ENCODE measurements at places on chromosomes 11 and 22. TPM values are rescaled to one million over a fixed set of nuclear protein-coding genes. Genes with fewer than 3 reads are reported as not detected.

The CALCA gene
- not detected for total RNA-seq

DNA sequence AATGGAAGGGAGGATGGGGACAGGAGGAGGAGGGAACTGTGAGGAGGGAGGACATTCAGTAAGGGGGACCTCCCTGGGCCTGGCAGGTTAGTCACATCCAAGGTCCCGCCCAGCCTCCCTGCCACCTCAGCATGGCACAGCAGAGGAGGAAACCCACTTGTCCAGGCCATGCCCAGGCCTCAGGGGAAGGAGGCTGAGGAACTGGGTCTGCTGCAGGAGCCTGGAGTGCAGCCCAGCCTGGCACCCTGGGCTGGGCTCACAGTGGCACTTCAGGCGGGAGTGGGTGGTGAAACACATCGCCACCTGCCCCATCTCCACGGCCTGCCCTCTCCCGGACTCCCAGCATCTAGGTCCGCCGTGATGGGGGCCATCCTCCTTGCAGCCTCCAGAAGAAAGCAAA, 17.2 kb upstream of the KLHL35 start:
- H3K27ac ChIP-seq = no peak overlapping the region
- H3K27me3 ChIP-seq = peaks cover 21% of the 10 kb centered on the region
- DNase-seq = no peak
- no peaks in the 10 kb centered on the region for H3K4me1 ChIP-seq

DNA sequence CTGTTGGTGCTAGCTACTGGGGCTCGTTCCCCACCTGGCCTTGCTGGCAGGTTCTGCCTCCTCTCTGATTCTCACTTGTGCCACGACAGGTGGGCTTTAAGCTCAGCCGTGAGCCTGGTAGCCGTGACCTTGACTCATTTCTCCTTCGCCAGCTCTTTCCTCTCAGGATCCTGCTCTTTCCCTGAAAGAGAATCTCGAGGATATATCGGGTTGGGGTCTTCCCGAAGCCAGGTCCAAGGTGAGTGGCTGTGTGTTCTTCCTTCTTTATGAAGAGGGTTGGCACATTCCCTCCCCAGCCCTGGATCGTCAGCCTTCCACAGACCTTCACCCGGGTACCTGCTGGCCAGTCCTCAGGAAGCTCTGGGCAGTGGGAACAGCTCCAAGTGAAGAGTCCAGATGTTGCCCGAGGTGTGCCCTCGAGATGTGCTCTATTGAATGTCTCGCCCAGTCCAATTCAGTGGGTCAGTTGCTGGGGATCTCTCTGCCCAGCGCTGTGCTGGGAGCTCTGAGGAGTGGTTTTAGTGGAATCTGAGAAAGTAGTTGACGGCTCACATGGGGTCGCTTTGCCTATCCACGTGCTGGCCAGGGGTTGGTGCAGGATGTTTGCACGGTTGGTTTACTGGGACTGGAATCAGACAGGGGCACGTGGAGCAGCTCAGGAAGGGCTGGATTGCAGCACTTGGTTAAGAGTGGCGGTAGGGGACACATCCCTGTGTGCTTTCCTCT, 1.4 kb downstream of the ZNF74 start:
- no peaks in the 10 kb centered on the region for H3K27me3 ChIP-seq
- H3K27ac ChIP-seq = no peak overlapping the region
- no peak for DNase-seq
- H3K4me3 ChIP-seq = peak overlapping the region; percentile 91

The CCDC188 gene
- not detected for total RNA-seq

GRCh38 chr11:40393511-40393910, 1065.9 kb downstream of the LRRC4C start:
- H3K4me3 ChIP-seq = no peak overlapping the region
- no peaks in the 10 kb centered on the region for H3K36me3 ChIP-seq
- H3K27ac ChIP-seq = no peak overlapping the region
- no peaks in the 10 kb centered on the region for H3K27me3 ChIP-seq

DNA sequence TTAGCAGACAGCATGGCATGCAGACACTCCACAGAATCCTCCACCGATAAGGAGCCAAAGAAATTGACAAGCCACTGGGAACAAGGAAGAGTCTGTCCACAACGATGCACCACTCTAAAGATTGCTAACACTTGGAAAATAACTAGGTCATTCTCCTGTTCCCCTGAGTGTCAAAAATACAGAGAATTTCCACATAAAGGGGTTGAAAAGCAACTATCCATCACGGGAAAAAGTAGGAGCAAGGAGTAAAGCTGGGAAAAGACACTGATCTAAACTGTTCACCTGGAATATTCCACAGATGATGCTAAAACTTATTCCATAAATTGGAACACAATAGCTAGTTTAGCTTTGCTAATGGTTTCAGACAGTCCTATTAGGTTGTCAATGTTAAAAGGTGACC, 47.0 kb upstream of the SLC25A1 start:
- DNase-seq = no peak
- no peaks in the 10 kb centered on the region for H3K27me3 ChIP-seq
- peaks cover 56% of the 10 kb centered on the region for H3K36me3 ChIP-seq

- no peaks in the 10 kb centered on the region for H3K36me3 ChIP-seq
- H3K27me3 ChIP-seq = peaks cover 92% of the 10 kb centered on the region
- peak within 1 kb of the TSS; percentile 28 for H3K27ac ChIP-seq
- H3K4me3 ChIP-seq = peak within 1 kb of the TSS; percentile 68
- H3K4me1 ChIP-seq = peaks cover 27% of the 10 kb centered on the region
Observed at GRCh38 chr11:110711776-110712658, at the start of gene ARHGAP20. Gene ARHGAP20, minus strand, starts transcription at chr11:110712437. Its CDS starts 206 bp downstream, at chr11:110712231.

DNA sequence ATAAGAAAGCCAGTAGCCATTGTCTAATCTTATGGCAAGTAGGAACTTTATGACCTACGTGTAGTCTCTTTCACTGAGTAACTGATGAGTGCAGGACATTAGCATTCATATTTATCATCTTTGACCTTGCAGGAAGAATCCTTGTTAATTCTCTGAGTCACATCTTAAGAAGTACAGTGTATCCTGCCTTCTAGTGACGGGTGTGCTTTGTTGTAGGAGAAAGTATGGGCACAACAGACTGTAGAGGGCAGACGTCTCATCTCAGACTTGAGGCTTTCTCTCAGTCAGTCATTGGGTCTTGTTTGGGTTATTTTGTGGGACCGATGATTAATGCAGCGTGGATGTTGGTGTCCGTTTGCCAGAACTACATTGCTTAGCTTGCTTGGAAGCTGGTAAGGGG, 6.8 kb downstream of the RNF214 start:
- peaks cover 58% of the 10 kb centered on the region for H3K36me3 ChIP-seq
- peaks cover 6% of the 10 kb centered on the region for H3K4me1 ChIP-seq
- no peak overlapping the region for H3K27ac ChIP-seq
- no peak overlapping the region for H3K4me3 ChIP-seq
- no peak for DNase-seq

DNA sequence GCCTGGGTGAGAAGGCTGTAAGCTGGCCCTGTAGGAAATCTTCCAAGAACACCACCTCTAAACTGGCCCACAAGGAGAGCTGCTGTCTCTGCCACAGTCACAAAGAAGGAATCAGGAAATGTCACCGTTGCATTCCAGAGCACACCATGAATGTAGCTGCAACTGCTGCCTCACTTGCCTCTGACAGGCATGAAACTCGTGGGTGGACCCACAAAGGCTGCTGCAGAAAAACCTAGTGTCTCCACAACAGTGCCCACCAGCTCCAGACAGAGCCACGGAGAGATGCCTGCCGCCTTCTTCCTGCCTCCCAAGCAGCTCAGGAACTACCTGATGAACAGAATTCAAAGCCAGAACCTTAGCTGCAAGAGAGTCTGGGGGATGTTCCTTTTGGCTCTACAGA, 10.5 kb downstream of the DNAJB13 start:
- H3K27ac ChIP-seq = no peak overlapping the region
- no peak for DNase-seq
- H3K4me3 ChIP-seq = no peak overlapping the region
- peaks cover 25% of the 10 kb centered on the region for H3K27me3 ChIP-seq
- peaks cover 6% of the 10 kb centered on the region for H3K4me1 ChIP-seq

- H3K27ac ChIP-seq = no peak overlapping the region
- H3K4me3 ChIP-seq = no peak overlapping the region
- no peaks in the 10 kb centered on the region for H3K4me1 ChIP-seq
- no peaks in the 10 kb centered on the region for H3K27me3 ChIP-seq
Observed at GRCh38 chr22:29213493-29213892, 7.8 kb downstream of the EMID1 start.

The CD44 gene
- 14.0 TPM for total RNA-seq

DNA sequence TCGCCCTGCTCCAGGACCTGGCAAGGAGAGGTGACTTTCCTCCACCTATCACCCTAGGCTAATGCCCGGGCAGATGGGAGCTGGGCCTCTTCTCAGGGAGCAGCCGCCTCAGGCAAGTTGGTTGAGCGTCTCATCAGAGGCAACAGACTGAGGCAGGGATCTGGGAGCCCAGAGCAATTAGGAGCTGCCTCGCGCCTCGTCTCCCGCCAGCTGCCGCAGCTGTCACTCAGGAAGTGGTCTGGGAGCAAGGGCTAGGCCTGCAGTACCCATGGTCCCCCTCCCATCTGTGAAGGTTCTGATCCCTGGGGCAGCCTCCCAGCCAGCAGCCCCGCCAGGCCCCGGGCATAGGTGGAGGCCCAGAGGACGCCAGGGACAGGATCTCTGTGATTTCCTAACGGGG, 4.6 kb upstream of the CABP7 start:
- H3K4me1 ChIP-seq = peaks cover 5% of the 10 kb centered on the region
- H3K27ac ChIP-seq = no peak overlapping the region
- peaks cover 88% of the 10 kb centered on the region for H3K27me3 ChIP-seq
- no peaks in the 10 kb centered on the region for H3K36me3 ChIP-seq
- H3K4me3 ChIP-seq = no peak overlapping the region

The HEPN1 gene
- total RNA-seq = not detected

DNA sequence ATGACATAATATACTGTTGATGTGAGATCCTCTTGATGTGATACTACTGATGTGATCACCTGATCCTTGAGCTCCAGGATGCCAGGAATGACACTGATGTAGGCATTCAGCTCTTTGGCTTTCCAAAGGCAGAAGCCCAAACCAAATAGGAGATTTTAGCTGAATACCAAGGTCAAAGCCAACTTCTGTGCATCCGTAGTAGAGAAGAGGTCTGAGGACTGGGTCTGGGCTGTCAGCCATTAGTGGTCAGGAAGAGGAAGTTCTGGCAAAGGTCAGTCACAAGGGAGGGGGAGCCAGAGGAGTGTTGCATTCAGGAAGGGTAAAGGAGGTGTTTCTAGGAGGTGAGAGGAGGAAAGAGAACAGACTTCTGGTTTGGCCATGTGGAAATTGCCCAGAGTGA, 53.4 kb upstream of the PARVG start:
- peak overlapping the region; percentile 58 for H3K27ac ChIP-seq
- peaks cover 45% of the 10 kb centered on the region for H3K4me1 ChIP-seq
- no peak overlapping the region for H3K4me3 ChIP-seq
- no peaks in the 10 kb centered on the region for H3K27me3 ChIP-seq

The IL18BP gene
- 4.9 TPM for total RNA-seq

- H3K27ac ChIP-seq = no peak overlapping the region
- no peak for DNase-seq
- no peaks in the 10 kb centered on the region for H3K36me3 ChIP-seq
- peaks cover 24% of the 10 kb centered on the region for H3K4me1 ChIP-seq
- no peak overlapping the region for H3K4me3 ChIP-seq
Observed at GRCh38 chr11:82863209-82863608, 37.0 kb downstream of the PRCP start.

- no peak for DNase-seq
- no peak overlapping the region for H3K4me3 ChIP-seq
- H3K27ac ChIP-seq = peak overlapping the region; percentile 95
- H3K36me3 ChIP-seq = no peaks in the 10 kb centered on the region
Observed at GRCh38 chr22:46147061-46147460, 3.3 kb upstream of the PPARA start.

The SLC22A9 gene
- not detected for total RNA-seq

DNA sequence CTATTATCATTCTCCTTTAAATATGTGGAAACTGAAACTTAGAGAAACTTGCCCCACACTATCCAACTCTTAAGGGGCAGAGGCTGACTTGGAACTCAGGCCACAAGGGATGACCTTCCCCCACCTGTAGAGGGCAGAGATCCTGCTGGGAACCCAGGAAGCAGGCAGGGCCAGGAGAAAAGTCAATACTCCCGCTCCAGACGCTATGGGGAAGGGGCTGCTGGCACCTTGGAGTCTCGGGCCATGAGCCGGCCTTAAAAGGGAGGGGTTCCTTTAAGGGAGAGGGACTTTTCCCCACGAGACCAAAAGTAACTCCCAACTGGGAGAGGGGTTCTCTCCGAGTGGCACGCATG, 620 bp upstream of the ANO5 start:
- H3K27me3 ChIP-seq = peaks cover 5% of the 10 kb centered on the region
- DNase-seq = peak; percentile 10
- H3K27ac ChIP-seq = peak overlapping the region; percentile 86
- peaks cover 32% of the 10 kb centered on the region for H3K4me1 ChIP-seq
- no peaks in the 10 kb centered on the region for H3K36me3 ChIP-seq
- H3K4me3 ChIP-seq = peak overlapping the region; percentile 79

The OR2AT4 gene
- not detected for total RNA-seq

- H3K27ac ChIP-seq = no peak overlapping the region
- DNase-seq = no peak
- H3K4me1 ChIP-seq = no peaks in the 10 kb centered on the region
- no peaks in the 10 kb centered on the region for H3K36me3 ChIP-seq
Observed at GRCh38 chr11:134597452-134597851, 185.4 kb upstream of the B3GAT1 start.

- DNase-seq = no peak
- no peaks in the 10 kb centered on the region for H3K36me3 ChIP-seq
- no peak overlapping the region for H3K4me3 ChIP-seq
- H3K4me1 ChIP-seq = peaks cover 39% of the 10 kb centered on the region
Observed at GRCh38 chr11:134001088-134001487, 44.3 kb upstream of the IGSF9B start.

DNA sequence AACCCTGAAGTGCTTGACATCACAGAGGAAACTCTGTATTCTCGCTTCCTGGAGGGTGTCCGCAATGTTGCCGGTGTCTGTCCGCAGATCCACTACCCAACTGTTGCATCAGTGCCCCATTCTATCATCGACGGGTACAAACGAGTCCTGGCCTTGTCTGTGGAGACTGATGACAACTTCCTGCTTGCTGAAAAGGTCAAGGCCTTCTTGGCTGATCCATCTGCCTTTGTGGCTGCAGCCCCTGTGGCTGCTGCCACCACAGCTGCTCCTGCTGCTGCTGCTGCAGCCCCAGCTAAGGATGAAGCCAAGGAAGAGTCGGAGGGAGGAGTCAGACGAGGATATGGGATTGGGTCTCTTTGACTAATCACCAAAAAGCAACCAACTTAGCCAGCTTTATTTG, 42.9 kb upstream of the DAGLA start:
- H3K27ac ChIP-seq = no peak overlapping the region
- DNase-seq = no peak
- no peak overlapping the region for H3K4me3 ChIP-seq

DNA sequence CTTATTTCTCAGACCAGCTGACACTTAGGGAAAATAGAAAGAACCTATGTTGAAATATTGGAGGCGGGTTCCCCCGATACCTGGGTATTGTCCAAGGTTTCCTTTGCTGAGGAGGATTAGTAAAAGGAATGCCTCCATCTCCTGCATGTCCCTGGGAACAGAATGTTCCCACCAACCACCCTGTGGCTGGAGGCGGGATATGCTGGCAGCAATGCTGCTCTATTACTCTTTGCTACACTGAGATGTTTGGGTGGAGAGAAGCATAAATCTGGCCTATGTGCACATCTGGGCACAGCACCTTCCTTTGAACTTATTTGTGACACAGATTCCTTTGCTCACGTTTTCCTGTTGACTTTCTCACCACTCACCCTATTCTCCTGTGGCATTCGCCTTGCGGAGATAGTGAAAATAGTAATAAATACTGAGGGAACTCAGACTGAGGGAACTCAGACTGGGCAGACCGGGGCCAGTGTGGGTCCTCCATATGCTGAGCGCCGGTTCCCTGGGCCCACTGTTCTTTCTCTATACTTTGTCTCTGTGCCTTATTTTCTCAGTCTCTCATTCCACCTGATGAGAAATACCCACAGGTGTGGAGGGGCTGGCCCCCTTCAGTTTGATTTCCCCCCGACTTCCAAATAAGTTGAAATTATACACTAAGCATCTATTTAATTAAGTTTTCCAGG, 32.1 kb downstream of the IGLL1 start:
- H3K4me1 ChIP-seq = no peaks in the 10 kb centered on the region
- DNase-seq = no peak
- no peaks in the 10 kb centered on the region for H3K36me3 ChIP-seq
- peaks cover 17% of the 10 kb centered on the region for H3K27me3 ChIP-seq
- no peak overlapping the region for H3K4me3 ChIP-seq
